ENCODE measurements at places on chromosomes 11 and 22. TPM values are rescaled to one million over a fixed set of nuclear protein-coding genes. Genes with fewer than 3 reads are reported as not detected.

Gene TRIM22
- total RNA-seq = 159 TPM

DNA sequence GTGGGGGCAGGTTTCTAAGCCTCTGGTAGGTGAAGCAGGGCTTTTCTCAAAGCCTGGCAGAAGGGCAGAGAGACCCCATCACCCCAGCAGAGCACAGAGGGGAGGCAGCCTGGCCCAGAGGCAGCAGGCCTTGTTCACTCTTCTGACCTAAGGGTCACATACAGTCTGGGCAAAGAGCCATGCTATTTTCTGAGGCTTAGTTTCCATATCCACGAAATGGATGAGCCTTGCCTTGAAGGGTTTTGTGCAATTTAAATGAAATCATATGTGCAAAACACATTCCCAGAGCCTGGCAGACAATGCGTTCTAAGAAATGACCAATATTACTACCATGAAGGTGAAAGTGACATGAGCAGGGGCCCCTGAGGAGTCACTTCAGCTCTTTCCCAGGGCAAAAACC is 44.5 kb downstream of the HIRA start:
- no peak overlapping the region for H3K27ac ChIP-seq
- no peaks in the 10 kb centered on the region for H3K27me3 ChIP-seq
- no peak overlapping the region for H3K4me3 ChIP-seq
- H3K4me1 ChIP-seq = no peaks in the 10 kb centered on the region

GRCh38 chr11:66879583-66879982 is 22.7 kb downstream of the LRFN4 start:
- no peak for DNase-seq
- no peaks in the 10 kb centered on the region for H3K36me3 ChIP-seq
- no peak overlapping the region for H3K27ac ChIP-seq
- H3K4me3 ChIP-seq = no peak overlapping the region
- H3K4me1 ChIP-seq = peaks cover 11% of the 10 kb centered on the region
- no peaks in the 10 kb centered on the region for H3K27me3 ChIP-seq

DNA sequence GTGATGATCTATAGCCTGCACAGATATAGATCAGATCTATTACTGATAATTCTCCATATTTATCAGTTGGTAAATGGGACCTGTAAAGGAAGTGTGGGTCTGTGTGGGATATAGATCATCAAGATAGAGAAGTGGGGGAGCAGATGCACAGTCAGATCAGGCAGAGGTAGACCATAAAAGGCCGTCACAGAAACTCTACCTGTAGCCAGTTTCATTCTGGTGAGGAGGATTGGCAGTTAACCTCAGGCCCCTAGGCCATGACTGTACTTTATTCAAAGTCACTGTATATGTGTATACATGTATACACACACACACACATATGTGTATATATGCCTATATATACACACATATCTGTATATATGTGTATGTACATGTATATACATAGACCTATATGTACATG is 69.1 kb downstream of the ADM start:
- DNase-seq = no peak
- no peaks in the 10 kb centered on the region for H3K4me1 ChIP-seq
- peaks cover 15% of the 10 kb centered on the region for H3K27me3 ChIP-seq
- H3K4me3 ChIP-seq = no peak overlapping the region
- H3K36me3 ChIP-seq = no peaks in the 10 kb centered on the region

DNA sequence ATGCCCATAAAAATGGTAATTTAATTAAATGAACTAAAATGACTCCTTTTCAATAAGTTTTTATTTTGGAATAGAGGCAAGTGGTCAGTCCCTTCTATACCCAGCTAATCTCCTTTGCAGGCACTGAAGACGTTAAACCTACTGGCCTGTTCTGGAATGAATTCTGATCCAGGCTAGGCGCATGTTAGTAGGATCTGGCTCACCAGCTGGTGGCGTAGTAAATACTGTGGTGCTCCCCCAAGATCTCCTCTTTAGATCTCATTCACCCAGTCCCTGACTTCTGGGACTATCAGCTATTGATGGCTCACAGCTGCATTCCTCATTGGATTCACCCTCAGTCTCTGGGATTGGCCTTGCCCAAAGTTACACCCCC is 173.7 kb upstream of the DDI1 start:
- no peaks in the 10 kb centered on the region for H3K36me3 ChIP-seq
- H3K4me1 ChIP-seq = peaks cover 5% of the 10 kb centered on the region
- H3K27ac ChIP-seq = no peak overlapping the region
- H3K4me3 ChIP-seq = no peak overlapping the region

GRCh38 chr11:61679296-61679695 is 895 bp upstream of the DAGLA start:
- H3K4me1 ChIP-seq = peaks cover 5% of the 10 kb centered on the region
- no peak for DNase-seq
- no peak overlapping the region for H3K27ac ChIP-seq
- no peaks in the 10 kb centered on the region for H3K36me3 ChIP-seq

DNA sequence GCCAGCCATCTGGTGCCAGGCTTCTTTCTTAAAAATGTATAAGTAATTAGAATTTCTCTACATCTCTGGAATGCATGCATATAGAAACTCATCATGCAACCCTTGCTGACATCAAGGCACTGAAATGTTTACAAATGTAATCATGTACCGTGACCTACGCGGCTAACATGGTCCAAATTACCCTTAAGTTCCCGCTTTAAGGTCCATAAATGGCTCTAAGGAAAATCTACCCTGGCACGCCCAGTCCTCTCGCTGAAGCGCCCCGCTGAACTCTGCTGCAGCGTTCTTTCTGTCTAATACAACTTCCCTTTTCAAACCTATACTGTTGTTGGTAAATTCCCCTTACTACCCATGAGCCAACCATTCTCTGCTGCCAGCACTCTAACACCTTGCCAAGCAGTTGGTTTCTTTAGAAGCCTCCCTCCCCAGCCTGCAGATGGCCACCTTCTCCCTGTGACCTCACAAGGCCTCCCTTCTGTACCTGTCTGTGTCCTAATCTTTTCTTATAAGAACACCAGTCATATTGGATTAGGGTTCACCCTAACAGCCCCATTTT is 13.5 kb upstream of the HMOX1 start:
- no peak for DNase-seq
- H3K36me3 ChIP-seq = no peaks in the 10 kb centered on the region
- peaks cover 29% of the 10 kb centered on the region for H3K27me3 ChIP-seq
- H3K4me1 ChIP-seq = peaks cover 5% of the 10 kb centered on the region
- no peak overlapping the region for H3K27ac ChIP-seq

Gene IGSF9B
- 87.0 TPM for total RNA-seq

Gene MCHR1
- not detected for total RNA-seq

DNA sequence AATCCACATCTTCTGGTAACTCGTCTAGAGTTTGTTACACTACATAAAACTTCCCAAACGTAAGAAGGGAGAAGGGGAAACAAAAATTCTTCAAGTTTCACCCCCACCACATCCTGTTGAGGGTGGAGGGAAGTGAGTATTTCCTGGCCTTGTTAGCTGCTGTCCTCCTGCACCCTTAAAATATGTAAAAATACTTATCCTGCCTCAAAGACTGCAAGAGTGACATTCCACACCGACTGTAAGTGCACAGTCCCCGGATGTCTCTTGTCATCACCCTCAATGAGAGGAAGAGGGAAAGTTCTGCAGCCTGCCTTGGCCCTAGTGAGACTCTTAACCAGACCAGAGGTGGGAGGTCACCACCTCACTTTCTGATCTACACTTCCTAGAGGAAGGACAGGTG is 3.3 kb downstream of the TMEM121B start:
- peaks cover 55% of the 10 kb centered on the region for H3K4me1 ChIP-seq
- peaks cover 20% of the 10 kb centered on the region for H3K27me3 ChIP-seq
- H3K27ac ChIP-seq = no peak overlapping the region
- no peaks in the 10 kb centered on the region for H3K36me3 ChIP-seq
- H3K4me3 ChIP-seq = peak overlapping the region; percentile 30
- no peak for DNase-seq

Gene CPT1B
- 88.0 TPM for total RNA-seq

DNA sequence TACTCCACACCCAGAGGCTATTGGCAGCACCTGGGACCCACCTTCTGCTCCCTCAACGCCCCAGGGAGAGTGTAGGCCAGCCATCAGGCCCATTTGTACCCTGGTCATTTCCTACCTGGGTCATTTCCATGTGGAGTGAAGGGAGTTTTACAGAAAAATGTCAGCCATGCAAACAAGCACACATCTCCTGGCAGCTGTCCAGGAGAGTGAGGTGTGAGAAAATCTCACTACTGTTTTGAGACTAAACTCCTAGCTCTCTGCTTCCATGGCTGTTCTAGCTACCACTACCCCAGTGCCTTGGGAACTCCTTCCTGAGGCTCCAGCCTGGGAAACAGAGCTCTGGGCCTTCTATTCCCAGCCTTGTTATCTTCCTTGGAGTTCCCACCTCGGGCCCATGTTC is 2.8 kb upstream of the TMPRSS13 start:
- peaks cover 84% of the 10 kb centered on the region for H3K4me1 ChIP-seq
- DNase-seq = peak; percentile 76
- H3K27ac ChIP-seq = peak overlapping the region; percentile 90
- no peaks in the 10 kb centered on the region for H3K27me3 ChIP-seq

DNA sequence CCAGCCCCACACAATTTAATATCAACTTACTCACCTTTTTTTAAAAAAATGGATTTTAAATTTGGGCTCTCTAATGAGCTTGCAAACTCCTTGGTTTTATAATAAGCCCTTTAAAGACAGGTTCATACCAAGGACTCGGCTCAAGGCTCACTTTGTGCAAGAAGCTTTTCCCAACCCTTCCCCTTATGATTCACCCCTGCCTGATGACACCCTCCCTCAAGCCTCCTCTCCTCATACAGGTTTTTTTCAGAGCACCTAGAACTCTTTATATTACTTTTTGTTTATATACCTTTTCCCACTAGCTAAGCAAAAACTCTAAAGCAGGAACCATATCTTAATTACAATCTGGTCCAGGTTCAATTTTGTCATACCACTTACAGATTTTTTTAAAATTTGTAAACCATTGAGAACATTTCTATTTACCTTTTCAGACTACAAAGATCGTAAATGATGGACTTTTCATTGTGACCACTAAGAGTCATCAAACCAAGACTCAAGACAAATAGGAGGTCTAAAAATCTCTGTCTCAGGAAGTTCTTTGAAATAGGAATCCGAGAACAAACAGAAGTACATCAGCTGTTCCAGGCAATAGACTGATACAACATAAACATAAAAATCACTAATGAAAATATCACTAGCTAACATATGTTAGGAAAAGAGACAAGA is 13.1 kb upstream of the EXPH5 start:
- no peak overlapping the region for H3K4me3 ChIP-seq
- H3K27me3 ChIP-seq = peaks cover 35% of the 10 kb centered on the region
- no peaks in the 10 kb centered on the region for H3K36me3 ChIP-seq
- H3K4me1 ChIP-seq = no peaks in the 10 kb centered on the region
- DNase-seq = no peak

- DNase-seq = no peak
- no peaks in the 10 kb centered on the region for H3K36me3 ChIP-seq
- no peak overlapping the region for H3K27ac ChIP-seq
- no peak overlapping the region for H3K4me3 ChIP-seq
- no peaks in the 10 kb centered on the region for H3K27me3 ChIP-seq
- no peaks in the 10 kb centered on the region for H3K4me1 ChIP-seq
Observed at GRCh38 chr11:83661491-83662350, 375.6 kb upstream of the CCDC90B start.

DNA sequence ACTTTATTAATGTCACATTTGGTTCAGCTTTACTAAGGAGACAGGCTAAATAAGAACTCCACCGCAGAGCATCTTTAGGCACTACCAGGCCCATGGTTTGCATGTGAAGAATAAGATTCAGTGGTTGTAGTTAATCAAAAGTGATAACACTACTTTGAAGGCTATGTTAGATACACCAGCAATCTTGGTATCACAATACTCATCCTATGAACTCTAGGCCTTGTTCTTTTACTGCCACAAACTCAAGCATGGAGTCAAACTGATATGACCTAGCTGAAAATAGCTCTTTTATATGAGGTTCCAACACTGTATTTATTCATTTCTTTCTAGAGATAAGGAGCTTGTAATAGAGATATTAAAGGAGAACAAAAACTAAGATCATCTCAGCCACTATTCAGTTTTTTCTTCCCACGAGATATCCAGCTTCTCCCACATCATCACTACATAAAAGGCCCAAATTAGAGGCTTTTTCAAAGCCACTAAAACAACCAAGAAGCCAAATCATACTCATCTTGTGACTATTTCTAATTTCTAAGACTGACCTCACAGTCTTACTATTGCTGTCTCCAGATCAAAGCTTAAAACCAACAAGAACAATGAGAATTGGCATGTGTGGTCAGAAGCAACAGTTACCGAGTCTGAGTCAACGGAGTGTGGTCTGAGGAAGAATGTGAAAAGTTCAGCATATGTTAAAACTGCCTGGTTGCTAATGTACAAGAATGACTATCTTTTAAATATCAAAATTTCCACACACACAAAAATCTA is 25.1 kb upstream of the GUCY1A2 start:
- H3K27me3 ChIP-seq = no peaks in the 10 kb centered on the region
- no peak overlapping the region for H3K27ac ChIP-seq
- H3K36me3 ChIP-seq = no peaks in the 10 kb centered on the region
- no peak for DNase-seq
- no peaks in the 10 kb centered on the region for H3K4me1 ChIP-seq

DNA sequence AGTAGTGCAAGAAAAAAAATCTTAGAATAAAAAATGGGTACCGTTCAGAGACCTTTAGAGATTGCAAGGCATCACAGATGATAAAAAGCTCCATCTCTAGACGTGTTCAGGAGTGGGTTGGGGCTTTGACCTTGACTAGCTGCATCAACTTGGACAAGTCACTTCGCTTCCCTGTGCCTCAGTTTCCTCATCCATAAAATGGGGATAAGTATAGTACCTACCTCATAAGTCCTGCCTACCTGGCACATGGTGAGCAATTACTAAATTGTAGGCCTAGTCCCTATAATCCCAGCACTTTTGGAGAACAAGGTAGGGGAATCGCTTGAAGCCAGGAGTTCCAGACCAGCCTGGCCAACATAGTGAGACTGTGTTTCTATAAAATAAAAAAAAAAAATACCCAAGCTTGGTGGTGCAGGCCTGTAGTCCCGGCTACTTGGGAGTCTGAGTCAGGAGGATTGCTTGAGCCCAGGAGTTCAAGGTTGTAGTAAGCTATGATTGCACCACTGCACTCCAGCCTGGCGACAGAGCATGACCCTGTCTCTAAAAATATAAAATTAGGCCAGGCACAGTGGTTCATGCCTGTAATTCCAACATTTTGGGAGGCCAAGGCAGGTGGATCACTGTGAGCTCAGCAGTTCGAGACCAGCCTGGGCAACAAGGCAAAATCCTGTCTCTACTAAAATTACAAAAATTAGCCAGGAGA is 6.0 kb upstream of the F2 start:
- H3K4me1 ChIP-seq = peaks cover 7% of the 10 kb centered on the region
- no peak for DNase-seq
- H3K36me3 ChIP-seq = no peaks in the 10 kb centered on the region
- no peak overlapping the region for H3K27ac ChIP-seq
- no peak overlapping the region for H3K4me3 ChIP-seq

- peaks cover 19% of the 10 kb centered on the region for H3K4me1 ChIP-seq
- no peaks in the 10 kb centered on the region for H3K27me3 ChIP-seq
- no peak overlapping the region for H3K27ac ChIP-seq
- no peaks in the 10 kb centered on the region for H3K36me3 ChIP-seq
- no peak for DNase-seq
Observed at GRCh38 chr22:46004105-46004866, 27.3 kb upstream of the WNT7B start.

Measured in activated T-cell treated with anti-CD3 and anti-CD28 coated beads, Interleukin-2, amount 50 U/mL, for 72 hours (primary cell).